ENCODE measurements at places on chromosomes 13 and 19.

DNA sequence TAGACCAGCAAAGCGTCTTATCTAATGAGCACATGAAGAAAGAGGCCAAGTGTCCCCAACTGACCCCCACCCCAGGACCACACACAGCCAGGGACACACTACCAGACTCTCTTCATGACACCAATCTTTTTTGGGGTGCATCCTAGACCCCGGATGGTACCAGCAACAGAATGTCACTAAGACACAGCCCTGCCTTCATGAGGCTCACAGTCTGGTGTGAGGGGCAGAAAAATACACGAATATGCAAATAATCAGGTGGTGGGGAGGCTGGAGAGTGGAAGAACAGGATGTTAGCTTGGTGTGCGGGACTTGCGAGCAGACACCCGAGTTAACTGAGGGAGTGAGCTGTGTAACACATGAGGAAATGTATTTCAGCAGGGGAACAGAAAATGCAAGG is 17.5 kb downstream of the AKT2 start:
- DNase-seq: no peak

GRCh38 chr19:690203-690602 is 5.0 kb downstream of the PRSS57 start:
- DNase-seq: no peak

- no peak for DNase-seq
Observed at GRCh38 chr13:113302986-113303385, 5.9 kb downstream of the LAMP1 start.

GRCh38 chr19:1122972-1123363 is 19.2 kb downstream of the GPX4 start:
- DNase-seq: no peak

All from hematopoietic multipotent progenitor cell (in vitro differentiated cells).